NCI-H1436 treated with DMSO at 0.1 percent for 48 hours (cell line): ENCODE measurements at places on chromosomes 2 and 18.

- DNase-seq: no peak
Measured at GRCh38 chr2:52474091-52474490, 1293.5 kb upstream of the CHAC2 start.

GRCh38 chr2:239247401-239248245 lies 153.2 kb downstream of the HDAC4 start:
- no peak for DNase-seq

- DNase-seq: no peak
Measured at GRCh38 chr2:205934443-205934842, 151.5 kb downstream of the INO80D start.

DNA sequence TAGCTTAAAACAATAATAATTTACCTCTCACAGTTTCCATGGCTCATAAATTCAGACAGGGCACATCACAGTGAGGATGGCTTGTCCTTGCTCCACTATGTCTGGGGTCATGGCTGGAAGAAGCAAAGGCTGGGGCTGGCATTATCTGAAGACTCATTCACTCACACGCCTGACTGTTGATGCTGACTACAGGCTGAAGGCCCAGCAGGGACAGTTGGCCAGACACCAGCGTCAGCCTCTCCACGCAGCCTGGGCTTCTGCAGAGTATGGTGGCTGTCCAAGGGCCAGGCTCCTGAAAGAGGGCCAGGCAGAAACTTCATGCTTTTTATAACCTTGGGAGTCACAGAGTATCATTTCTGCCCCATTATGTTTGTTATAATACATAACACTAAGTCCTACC lies 33.4 kb downstream of the YPEL5 start:
- no peak for DNase-seq

- DNase-seq: peak; percentile 6
Measured at GRCh38 chr2:42569116-42569711, 782 bp downstream of the MTA3 start.

DNA sequence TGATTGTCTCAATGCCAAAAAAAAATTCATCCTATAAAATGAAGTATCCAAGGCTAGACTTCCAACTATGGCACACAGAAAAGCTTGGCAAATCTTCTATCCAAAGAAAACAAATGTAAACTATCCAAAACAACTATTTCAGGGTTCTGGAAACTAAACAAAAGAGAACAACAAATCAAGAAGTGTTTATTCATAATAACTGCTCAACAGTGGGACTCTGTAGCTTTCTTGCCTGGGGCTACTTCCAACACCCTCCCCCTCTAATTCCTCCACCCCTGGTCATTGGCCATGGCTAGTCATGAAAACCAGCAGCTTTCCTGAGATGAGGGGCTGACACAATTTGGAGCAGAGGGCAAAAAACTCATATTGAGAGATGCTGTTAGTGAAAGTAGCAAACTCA lies 107.0 kb downstream of the EXOC6B start:
- DNase-seq: no peak
